SJCRH30 (cell line): ENCODE measurements at places on chromosomes 7 and 10. TPM values are rescaled to one million over a fixed set of nuclear protein-coding genes. Genes with fewer than 3 reads are reported as not detected.

Gene UPK3B
- total RNA-seq, result 0.33 and 0.69 TPM in 2 replicates

Gene NPC1L1
- not detected in 2 replicates for total RNA-seq

Gene BLNK
- total RNA-seq, result not detected in 2 replicates

Gene ZKSCAN5
- 18.9 and 19.5 TPM in 2 replicates for total RNA-seq

Gene SPDYE5
- total RNA-seq, result not detected in 2 replicates

Gene C10orf53
- not detected in 2 replicates for total RNA-seq

Gene FFAR4
- total RNA-seq, result not detected in 2 replicates

Gene GPR15LG
- total RNA-seq, result not detected in 2 replicates

Gene GCK
- not detected in 2 replicates for total RNA-seq

GRCh38 chr7:131109759-131110296 is 217.8 kb upstream of the MKLN1 start:
- H3K36me3 ChIP-seq, result no peaks in the 10 kb centered on the region
- H3K27me3 ChIP-seq, result no peaks in the 10 kb centered on the region
- peak overlapping the region; percentile 75 for H3K4me3 ChIP-seq
- peaks cover 7% of the 10 kb centered on the region; the same call in 1 of the 2 replicates for H3K4me1 ChIP-seq

DNA sequence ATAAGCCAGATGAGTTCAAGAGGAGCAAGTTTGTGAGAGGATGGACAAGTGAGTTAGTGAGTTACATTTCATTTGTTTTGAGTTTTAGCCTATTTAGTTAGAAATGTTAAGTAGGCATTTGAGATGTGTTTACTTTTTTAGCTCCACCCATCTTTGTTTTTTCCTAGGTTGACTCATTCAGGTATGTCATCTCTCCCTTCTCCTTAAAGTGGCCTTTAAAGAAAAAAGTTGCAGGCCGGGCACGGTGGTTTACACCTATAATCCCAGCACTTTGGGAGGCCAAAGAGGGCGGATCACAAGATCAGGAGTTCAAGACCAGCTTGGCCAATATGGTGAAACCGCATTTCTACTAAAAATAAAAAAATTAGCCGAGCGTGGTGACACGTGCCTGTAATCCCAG is 71.2 kb downstream of the BMPR1A start:
- DNase-seq, result no peak
- H3K36me3 ChIP-seq, result no peaks in the 10 kb centered on the region
- H3K4me3 ChIP-seq, result no peak overlapping the region
- no peaks in the 10 kb centered on the region for H3K4me1 ChIP-seq
- H3K27ac ChIP-seq, result no peak overlapping the region
- H3K27me3 ChIP-seq, result no peaks in the 10 kb centered on the region

GRCh38 chr10:1544209-1544673 is 193.1 kb downstream of the ADARB2 start:
- no peaks in the 10 kb centered on the region for H3K4me1 ChIP-seq
- no peaks in the 10 kb centered on the region for H3K27me3 ChIP-seq
- no peak overlapping the region for H3K27ac ChIP-seq
- no peaks in the 10 kb centered on the region for H3K36me3 ChIP-seq

GRCh38 chr7:145584401-145584800 is 532.2 kb upstream of the CNTNAP2 start:
- no peaks in the 10 kb centered on the region for H3K36me3 ChIP-seq
- no peak overlapping the region for H3K4me3 ChIP-seq
- no peak for DNase-seq

GRCh38 chr10:45557275-45557905 is 115.2 kb downstream of the ZFAND4 start:
- DNase-seq, result no peak
- H3K36me3 ChIP-seq, result no peaks in the 10 kb centered on the region
- no peaks in the 10 kb centered on the region for H3K27me3 ChIP-seq
- no peaks in the 10 kb centered on the region for H3K4me1 ChIP-seq

DNA sequence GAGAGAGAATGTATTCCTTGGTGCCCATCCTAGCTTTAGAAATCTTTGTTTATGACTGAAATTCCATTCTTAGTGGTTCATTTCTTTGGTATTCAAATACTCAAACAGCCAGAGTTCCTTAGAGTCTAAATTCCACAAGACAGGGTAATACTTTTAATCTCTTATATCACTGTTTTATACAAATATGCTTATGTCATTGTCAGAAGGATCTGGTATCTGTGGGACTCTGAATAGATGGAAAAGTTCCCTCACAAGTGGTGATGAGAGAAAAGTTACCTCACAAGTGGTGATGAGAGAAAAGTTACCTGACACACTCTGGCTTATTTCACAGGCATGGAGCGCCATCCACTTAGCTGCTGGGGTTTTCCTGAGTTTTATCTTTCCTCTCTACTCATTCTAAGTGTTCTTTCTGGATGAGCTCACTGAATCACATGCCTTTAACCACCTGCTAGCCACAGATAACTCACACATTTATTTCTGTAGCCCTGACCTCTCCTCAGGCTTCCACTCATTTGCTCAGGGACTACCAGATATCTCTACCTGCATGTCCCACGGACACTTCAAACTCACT is 784.0 kb downstream of the SUGCT start:
- DNase-seq, result no peak
- no peak overlapping the region for H3K27ac ChIP-seq
- no peaks in the 10 kb centered on the region; the same call in 1 of the 2 replicates for H3K27me3 ChIP-seq
- no peak overlapping the region for H3K4me3 ChIP-seq

GRCh38 chr7:67470256-67470751 is 473.7 kb downstream of the TYW1 start:
- no peak overlapping the region for H3K4me3 ChIP-seq
- no peaks in the 10 kb centered on the region for H3K36me3 ChIP-seq
- no peaks in the 10 kb centered on the region for H3K4me1 ChIP-seq
- no peak for DNase-seq

GRCh38 chr7:50349963-50350944 is 45.7 kb downstream of the IKZF1 start:
- H3K27me3 ChIP-seq, result peaks cover 5% of the 10 kb centered on the region; the same call in 1 of the 2 replicates
- H3K27ac ChIP-seq, result no peak overlapping the region
- DNase-seq, result no peak
- H3K36me3 ChIP-seq, result no peaks in the 10 kb centered on the region

DNA sequence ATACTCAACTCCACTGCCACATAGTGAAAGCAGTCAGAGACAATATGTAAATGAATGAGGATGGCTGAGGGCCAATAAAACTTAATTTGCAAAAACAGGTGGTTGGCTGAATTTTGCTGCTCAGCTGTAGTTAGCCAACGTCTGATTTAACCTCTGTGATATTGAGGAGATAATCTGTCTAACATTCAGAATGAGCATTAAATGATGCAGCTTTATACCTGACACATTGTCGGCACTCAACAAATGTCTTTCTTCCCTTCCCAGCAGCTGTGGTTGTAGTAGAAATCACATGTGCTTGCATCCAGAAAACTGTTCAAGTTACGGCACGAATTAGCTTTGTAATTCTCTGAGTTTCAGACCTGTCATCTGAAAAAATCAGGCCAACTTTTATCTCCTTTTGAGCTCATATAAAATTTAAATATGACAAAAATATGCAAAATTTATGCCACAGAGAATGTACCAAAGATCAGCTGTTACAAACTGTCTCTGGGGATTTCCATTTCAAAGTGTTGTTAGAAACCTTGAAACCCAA is 1239.7 kb downstream of the GATA3 start:
- peak; percentile 46 for DNase-seq
- peaks cover 6% of the 10 kb centered on the region; the same call in 1 of the 2 replicates for H3K4me1 ChIP-seq
- no peaks in the 10 kb centered on the region for H3K36me3 ChIP-seq
- no peaks in the 10 kb centered on the region for H3K27me3 ChIP-seq
- H3K27ac ChIP-seq, result no peak overlapping the region
- peak overlapping the region; percentile 19; the same call in 1 of the 2 replicates for H3K4me3 ChIP-seq
